ENCODE measurements at places on chromosomes 12 and 14.

DNA sequence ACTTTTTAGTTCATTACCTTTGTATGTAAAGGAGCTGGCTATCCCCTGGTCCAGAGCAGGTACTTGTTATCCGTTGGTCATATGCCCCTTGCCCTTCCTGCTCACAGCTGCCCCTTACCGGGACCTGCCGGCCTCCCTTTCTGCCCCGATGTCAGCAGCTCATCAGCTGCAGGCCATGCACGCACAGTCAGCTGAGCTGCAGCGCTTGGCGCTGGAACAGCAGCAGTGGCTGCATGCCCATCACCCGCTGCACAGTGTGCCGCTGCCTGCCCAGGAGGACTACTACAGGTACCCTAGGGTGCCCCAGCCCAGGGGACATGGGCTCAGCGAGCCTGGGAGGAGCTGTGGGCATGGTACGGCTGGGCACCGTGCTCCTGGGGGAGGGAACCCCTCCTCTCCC is 2.3 kb upstream of the RNU7-1 start:
- no peak for DNase-seq

DNA sequence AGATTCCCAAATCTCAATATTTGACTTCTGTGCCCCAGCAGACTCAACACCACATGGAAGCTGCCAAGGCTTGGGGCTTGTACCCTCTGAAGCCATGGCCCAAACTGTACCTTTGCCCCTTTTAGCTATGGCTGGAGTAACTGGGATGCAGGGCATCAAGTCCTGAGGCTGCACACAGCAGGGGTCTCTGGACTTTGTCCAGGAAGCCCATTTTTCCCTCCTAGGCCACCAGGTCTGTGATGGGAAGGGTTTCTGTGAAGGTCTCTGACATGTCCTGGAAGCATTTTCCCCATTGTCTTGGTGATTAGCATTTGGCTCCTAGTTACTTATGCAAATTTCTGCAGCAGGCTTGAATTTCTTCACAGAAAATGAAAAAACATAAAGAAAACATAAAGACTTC is 762.3 kb downstream of the GALC start:
- no peak for DNase-seq

GRCh38 chr14:77026166-77026929 is 2.2 kb downstream of the IRF2BPL start:
- DNase-seq, result no peak

- no peak for DNase-seq
These were observed 626 bp downstream of the LHX5 start for GRCh38 chr12:113470871-113471618.
